Stimulated activated CD4-positive, alpha-beta T cell treated with anti-CD3 and anti-CD28 coated beads, TNF-alpha, amount 100 ng/mL, for 48 hours (primary cell): ENCODE measurements at places on chromosomes 11 and 22.

GRCh38 chr11:32489464-32489863 lies 54.1 kb upstream of the WT1 start:
- DNase-seq, result no peak

DNA sequence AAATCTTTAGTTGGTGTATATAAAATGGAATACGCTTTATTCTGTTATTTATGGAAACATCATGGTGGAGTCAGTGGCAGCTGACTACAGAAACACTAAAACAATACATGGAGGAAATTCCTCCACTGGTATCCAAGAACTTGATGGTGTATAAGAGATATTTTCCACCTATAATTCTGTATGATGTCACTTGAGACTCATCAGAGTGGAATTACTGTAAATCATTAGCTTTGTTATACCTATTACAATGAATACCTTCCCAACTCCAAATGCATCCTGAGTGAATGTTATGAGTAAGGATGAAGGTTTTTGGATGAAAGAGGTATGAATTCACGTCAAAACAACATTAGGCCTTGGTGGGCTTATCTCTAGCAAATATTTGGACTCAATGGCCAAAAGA lies 258.5 kb upstream of the SORL1-AS1 start:
- DNase-seq, result no peak

GRCh38 chr22:36584666-36585065 lies 55.7 kb upstream of the EIF3D start:
- DNase-seq, result no peak

- DNase-seq, result no peak
These were observed 56.5 kb downstream of the POLD3 start for GRCh38 chr11:74648894-74649293.

- DNase-seq, result no peak
These were observed 412.5 kb downstream of the FAM181B start for GRCh38 chr11:82321206-82321605.

DNA sequence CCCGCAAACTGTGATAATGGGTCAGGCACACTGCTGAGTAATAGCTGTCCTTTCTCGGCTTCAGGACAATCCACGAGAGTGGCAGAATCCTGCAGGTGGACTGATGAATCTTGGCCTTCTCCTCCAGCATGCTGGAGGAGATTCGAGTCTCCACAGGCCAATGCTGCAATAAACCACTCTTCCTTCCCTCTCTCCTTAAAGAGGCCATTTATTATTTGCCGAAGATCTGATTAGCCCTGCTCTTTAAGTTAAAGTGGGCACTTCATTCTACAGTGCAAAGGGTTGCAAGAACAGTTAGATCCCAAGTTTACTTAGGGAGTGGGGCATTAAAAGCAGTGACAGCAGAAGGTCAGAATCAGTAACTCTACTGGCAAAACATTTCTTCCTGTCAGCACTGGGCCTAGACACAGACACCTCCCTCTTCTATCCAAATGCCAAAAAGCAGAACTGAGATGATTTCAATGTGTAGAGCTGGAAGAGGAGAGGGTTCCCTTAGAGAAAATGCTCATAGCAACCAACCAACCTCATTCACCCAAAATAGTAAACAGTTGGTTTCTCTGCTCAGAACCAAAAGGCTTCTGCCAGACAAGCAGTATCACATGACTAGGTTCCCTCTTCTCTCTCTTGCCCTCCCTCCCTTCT lies 121.7 kb downstream of the SGSM3 start:
- no peak for DNase-seq

GRCh38 chr11:107929611-107930200 lies 1.5 kb downstream of the RAB39A start:
- no peak for DNase-seq

GRCh38 chr11:87849216-87849615 lies 326.0 kb downstream of the RAB38 start:
- DNase-seq, result no peak

GRCh38 chr11:88538098-88538497 lies 200.6 kb upstream of the CTSC start:
- no peak for DNase-seq

- no peak for DNase-seq
These were observed 330.0 kb downstream of the TENM4 start for GRCh38 chr11:79110796-79111195.
